ENCODE measurements at places on chromosomes 2 and 18. TPM values are rescaled to one million over a fixed set of nuclear protein-coding genes. Genes with fewer than 3 reads are reported as not detected.

Gene KCNG2
- not detected for total RNA-seq

Gene LRRC30
- not detected for total RNA-seq

DNA sequence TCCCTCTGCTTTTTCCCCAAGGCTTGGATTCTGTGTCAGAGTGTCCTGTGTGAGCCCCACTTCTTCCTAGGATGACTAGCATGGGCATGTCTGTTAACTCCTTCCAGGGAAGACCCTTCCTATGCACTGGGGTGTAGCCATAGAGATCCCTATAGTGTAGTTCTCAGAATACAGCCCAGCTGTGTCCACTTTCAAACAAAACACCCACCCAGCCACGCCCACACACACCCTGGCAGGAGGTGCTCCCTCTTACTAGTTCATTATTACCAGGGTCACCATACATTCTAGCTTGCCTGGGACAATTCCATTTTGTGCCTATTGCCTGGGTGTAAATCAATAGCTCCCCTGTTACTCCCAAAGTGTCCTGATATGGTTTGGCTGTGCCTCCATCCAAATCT is 195.6 kb downstream of the MYCN start:
- H3K4me3 ChIP-seq, result no peak overlapping the region
- DNase-seq, result no peak
- no peaks in the 10 kb centered on the region for H3K36me3 ChIP-seq
- no peaks in the 10 kb centered on the region for H3K4me1 ChIP-seq
- no peak overlapping the region for H3K27ac ChIP-seq

Gene IAH1
- total RNA-seq, result 58.6 TPM

Gene CDH20
- not detected for total RNA-seq
